ENCODE measurements at places on chromosomes 7 and 10.

- DNase-seq: no peak
Observed at GRCh38 chr7:110766864-110767263, 324.1 kb upstream of the LRRN3 start.

GRCh38 chr10:33612551-33612950 lies 278.1 kb upstream of the NRP1 start:
- no peak for DNase-seq

DNA sequence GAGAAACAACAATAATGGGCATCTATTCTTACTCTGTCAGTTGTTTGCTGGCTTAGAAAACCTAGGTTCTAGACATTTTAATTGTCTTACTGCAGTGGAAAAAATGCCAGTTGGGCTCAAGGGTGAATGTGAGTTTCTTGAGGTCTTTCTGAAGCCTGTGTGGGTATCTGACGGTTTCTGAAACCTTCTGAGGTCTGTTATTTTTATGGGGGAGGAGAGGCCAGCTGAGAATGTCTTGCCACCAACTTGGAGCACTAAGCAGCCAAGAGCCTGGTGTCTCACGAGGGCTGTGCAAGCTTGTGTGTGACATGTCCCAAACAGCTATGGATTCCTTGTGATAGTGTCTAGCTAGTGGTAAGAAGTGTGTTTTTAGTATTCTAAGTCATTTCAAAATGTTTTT lies 24.2 kb upstream of the DDC start:
- DNase-seq: no peak

DNA sequence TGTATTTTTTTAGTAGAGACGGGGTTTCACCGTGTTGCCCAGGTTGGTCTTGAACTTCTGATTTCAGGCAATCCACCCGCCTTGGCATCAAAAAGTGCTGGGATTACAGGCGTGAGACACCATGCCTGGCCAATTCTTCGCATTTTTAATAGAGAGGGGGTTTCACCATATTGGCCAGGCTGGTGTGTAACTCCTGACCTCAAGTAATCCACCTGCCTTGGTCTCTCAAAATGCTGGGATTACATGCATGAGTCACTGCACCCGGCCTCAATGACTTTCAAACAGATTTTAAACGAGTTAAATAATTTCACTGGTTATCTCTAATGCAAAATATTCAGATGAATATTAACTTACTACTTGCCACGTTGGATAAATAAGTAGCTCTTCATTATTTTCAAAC lies 37.6 kb upstream of the STEAP4 start:
- DNase-seq: no peak

DNA sequence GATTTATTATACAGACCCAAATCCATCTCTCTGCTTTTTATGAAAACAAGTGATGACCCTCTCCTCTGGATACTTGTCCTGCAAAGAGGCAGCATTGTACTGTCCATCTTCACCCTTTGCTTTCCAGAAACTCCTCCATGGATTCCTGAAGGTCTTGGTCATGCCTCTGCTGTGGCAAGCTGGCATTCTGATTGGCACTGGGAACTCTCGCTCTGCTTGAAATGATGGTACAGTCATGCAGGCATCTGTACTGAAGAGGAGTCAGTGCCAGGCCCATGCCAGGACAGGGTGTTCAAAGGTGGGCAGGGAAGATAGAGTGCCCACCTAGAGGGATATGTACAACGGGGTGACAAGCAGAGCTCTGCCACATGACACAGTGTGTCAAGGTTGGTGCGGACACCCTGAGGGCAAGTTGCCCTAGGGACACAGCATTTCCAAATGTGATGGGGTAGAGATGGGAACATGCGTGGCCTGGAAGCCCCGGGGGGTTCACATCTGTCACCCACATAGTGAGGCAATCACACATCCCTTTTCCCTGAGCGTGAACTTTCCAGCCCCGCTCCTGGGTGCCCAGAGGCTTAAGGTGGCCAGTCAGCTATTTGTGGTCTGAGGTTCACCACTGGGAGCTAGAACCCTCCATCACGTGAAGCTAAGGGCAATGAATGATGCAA lies 235.7 kb upstream of the TCERG1L start:
- DNase-seq: no peak

GRCh38 chr7:106618480-106618879 lies 42.5 kb downstream of the CCDC71L start:
- DNase-seq: no peak

- no peak for DNase-seq
Observed at GRCh38 chr7:111529507-111530355, 32.6 kb downstream of the IMMP2L start.

DNA sequence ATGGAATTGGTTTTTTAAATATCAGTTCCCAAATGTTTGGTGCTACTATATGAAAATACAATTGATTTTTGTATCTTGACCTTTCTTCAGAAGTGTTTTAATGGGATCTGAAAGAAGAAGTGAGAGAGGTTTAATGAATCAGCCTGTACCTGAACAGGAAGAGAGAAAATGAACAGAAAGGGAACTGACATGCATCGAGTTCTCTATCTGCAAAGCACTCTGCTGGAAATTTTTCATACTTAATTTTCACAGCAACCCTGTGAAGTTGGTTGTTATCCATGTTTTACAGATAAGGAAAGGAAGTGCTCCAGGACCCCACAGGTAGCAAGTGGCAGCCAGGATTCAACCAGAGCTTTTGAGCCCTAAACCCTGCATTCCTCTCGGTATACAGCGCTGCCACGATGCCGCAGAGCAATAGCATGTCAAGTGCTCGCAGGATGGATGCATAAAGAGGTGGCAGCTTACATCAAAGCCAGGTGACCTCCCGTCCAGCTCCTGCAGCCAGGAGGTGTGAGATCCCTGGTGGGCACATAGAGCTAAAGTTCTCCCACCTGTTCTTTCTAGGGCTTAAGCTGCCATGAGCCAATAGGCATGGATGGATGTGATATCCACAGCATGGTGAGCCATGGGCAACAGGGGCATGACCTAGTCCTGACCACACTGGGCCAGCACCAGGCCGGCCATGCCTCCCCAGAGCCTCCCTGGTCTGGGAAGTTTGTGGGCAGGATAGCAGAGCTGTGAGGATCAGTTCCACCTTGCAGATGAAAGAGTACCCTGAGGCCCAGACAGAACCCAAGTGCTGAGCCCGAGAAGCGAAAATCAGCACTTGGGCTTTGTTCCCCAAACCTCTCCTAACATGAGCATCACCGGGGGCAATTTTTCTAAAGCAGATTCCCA lies 57.2 kb downstream of the CALML3 start:
- no peak for DNase-seq

GRCh38 chr10:104069613-104070012 lies 16.1 kb downstream of the COL17A1 start:
- DNase-seq: no peak

DNA sequence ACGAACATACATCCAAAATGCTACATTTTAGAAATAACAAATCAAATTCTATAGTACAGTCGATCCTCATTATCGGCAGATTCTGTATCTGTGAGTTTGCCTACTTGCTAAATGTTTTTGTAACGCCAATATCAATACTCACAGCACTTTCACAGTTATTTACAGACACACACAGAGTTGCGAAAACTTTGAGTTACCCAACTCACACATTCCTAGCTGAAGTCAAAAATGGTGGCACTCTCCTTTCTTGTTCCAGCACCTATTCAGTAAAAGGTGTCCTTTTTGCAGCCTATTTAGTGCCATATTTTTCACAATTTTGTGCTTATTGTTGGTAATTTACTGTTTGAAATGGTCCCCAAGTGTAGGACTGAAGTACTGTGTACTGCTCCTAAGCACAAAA lies 161.7 kb downstream of the AKR1D1 start:
- no peak for DNase-seq

GRCh38 chr10:101224060-101224909 lies 5.0 kb downstream of the LBX1 start:
- no peak for DNase-seq

DNA sequence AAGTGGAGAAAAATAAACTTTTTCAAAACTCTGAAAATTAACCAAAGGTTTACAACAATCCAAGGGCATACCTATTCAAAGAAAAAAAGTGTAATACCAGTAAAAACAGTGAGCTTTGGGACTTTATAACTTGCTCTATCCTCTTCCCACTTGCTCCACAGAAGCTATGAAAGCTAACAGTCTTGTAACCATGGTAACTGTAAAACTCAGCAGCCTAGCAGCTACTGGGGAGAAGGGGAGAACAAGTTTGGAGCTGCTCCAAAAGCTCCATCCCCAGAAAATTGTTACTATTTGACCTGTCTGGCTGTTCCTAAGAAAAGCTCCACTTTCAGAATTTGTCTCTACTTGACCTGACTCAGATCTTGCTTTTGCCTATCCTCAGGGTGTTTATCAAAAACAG lies 191.5 kb downstream of the OTUD1 start:
- DNase-seq: no peak

DNA sequence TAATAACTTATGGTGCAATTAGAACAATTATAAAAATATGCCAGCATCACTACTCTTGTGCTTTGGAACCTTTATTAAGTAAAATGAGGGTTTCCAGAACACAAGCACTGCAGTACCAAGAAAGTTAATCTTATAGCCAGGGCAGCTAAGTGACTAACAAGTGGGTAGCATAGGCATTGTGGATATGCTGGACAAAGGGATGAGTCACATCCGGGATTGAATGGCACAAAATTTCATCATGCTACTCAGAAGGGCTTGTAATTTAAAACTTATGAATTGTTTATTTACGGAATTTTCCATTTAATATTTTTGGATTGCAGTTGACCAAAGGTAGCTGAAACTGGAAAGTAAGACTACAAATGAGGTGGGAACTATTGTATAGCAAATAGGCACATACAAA lies 250.6 kb downstream of the C7orf25 start:
- DNase-seq: peak; percentile 31

- DNase-seq: no peak
Observed at GRCh38 chr7:150450491-150451001, at the start of gene GIMAP8. GIMAP8 (plus strand) TSS chr7:150450630; CDS start chr7:150466699, 16,069 bp downstream.

DNA sequence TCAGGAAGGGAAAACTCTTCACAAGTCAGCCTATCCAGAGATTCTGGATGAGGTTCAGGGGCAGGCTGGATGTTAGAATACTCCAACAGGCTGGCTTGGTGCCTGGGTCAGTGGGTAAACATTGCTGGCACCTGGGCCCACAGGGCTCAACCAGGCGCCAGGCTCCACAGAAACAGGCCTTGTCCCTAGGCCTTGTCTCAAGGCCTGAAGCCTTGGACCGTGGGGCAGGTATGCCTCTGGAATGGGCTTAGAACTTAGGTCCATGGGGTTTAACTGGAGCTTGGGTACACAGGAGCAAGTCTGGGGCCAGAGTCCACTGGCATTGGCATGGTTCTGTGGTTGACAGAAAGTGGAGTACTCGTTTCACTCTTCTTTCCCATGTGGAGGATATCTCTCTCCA lies 263.0 kb upstream of the ETV1 start:
- no peak for DNase-seq

DNA sequence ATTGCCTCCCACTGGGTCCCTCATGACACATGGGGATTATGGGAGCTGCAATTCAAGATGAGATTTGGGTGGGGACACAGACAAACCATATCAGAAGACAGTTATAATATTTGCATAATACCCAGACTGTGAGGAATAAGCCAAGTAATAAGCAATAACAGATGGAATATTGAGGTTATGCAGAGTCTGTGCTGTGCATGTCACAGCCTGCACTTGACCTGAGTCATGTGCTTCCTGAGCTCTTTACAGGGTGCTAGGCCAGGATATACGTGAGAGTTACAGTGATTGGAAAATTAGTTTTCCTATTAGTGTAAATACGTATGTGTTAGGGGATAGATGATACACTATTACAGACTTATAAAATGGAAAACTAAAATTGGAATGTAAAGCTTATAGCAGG lies 288.7 kb downstream of the SDK1 start:
- DNase-seq: no peak

- no peak for DNase-seq
Observed at GRCh38 chr10:8437896-8438295, 383.4 kb downstream of the GATA3 start.

DNA sequence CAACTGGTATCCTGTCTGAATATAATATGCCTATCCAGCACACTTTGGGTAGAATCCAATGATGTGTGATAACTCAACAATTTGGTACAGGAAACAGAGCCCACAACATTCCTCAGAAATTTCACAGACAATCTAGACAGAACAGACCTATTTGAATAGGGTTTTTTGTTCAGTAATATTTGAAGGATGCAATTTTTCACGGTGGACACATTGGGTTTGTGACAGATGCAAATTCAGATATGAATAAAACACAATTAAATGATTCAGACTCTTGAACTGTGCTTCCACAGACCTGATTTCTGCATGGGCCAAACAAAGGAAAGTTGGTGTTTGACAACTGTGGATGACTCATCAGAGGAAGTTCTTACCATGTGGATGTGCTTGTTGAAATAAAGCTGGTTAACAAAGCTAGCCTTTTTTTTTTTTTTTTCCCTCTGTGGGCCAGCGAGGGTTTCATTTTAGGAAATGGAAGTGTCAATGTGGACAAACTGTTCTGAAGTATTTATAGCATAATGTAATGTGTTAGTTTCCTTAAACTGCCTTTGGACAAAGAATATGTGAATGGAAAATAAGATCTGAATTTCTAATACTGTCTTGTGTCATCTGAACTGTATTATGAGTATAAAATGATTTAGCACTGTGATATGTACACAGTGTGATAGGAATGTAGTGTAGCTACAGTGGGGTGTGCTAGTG lies 43.2 kb upstream of the FAM133B start:
- DNase-seq: peak; percentile 93

DNA sequence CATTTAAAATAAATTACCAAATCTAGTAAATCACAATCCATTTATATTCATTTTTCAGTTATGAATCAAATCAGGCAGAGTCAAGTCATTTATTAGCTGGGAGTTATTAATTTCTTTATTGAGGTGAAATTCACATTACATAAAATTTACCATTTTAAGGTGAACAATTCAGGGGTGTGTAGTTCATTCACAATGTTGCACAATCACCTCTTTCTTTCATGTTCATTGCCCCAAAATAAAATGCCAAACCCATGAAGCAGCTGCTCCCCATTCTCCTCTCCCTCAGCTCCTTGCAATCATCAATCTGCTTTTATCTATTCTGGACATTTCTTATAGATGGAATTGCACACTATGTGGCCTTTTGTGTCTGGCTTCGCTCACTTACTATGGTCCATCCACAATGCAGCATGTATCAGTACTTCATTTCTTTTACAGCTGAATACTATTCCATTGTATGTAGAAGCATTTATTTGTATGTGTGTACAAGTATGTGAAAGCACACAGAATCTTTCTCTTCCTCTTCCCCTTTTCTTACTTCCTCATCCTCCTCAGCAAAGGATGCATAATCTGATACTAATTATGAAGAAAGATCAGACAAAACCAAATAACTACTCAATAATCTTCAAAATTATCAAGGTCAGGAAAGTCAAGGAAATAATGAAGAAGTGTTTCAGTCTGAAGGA lies 60.6 kb downstream of the LMBR1 start:
- DNase-seq: no peak
